Stimulated activated CD4-positive, alpha-beta T cell treated with anti-CD3 and anti-CD28 coated beads, TNF-alpha, amount 100 ng/mL, for 1 hour (primary cell): ENCODE measurements at places on chromosomes 5 and 9.

- DNase-seq: no peak
Observed at GRCh38 chr5:125249400-125249799, 503.0 kb upstream of the ZNF608 start.

- no peak for DNase-seq
Observed at GRCh38 chr9:16656432-16657169, 213.9 kb downstream of the BNC2 start.

DNA sequence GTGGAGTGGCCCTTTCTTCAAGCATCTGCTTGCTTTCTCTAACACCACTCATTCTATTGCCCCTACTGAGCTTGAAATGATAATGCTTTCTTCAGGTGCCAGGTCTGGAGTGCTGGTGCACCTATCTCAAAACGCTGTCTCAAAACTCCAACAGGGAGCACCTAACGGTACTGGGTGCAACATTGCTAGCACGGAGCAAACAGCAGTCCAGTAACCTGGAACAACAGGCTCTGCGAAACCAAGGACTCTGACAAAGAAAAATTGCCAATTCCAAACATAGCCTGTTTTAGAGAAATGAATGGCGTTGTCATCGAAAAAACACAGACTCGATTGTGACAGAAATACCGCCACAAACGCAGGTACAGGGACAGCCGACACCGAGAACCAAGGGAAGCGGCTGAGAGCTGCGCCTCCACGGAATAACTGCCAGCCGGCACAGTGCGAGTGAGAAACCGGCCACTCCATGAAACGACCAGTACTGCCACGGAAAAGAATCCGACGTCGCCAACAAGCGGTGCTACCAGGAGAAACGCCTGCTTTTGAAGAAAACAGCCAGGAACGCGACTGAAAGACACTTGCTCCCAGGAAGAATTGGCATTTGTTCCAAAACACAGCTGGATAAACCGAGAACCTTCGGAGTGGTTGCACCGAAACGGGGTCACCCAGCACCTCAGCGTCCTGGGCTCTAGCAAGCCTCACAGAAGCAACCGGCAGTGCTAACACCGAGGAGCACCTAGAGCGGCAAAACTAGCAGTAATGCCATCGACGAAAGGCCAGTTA lies 3.1 kb downstream of the ANXA2R start:
- DNase-seq: no peak

GRCh38 chr5:78003919-78004318 lies 227.8 kb upstream of the TBCA start:
- no peak for DNase-seq

GRCh38 chr5:150303660-150304386 lies 1.1 kb upstream of the ARSI start:
- DNase-seq: no peak

- DNase-seq: no peak
Observed at GRCh38 chr9:99181206-99181605, 40.5 kb downstream of the ALG2 start.

GRCh38 chr9:33264003-33264472 lies 470 bp downstream of the BAG1 start:
- no peak for DNase-seq

DNA sequence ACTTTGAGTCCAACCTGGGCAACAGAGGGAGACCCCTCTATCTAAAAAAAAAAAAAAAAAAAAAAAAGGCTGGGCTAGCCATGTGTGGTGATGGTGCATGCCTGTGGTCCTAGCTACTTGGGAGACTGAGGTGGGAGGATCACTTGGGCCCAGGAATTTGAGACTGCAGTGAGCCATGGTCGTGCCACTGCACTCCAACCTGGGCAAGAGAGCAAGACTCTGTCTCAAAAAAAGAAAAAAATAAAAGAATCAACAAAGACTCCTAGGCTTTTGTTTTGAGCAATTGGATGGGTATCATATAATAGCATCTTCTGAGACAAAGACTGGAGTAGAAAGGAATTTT lies 481.7 kb upstream of the PAPPA start:
- no peak for DNase-seq
